CD4-positive, alpha-beta T cell treated with Interferon gamma for 1 hour (primary cell): ENCODE measurements at places on chromosomes 6 and 20.
A peak's percentile ranks its signal among the peaks of the same experiment; 100 is the strongest.

- DNase-seq, result no peak
Observed at GRCh38 chr20:6169251-6169650, 46.4 kb upstream of the FERMT1 start.

DNA sequence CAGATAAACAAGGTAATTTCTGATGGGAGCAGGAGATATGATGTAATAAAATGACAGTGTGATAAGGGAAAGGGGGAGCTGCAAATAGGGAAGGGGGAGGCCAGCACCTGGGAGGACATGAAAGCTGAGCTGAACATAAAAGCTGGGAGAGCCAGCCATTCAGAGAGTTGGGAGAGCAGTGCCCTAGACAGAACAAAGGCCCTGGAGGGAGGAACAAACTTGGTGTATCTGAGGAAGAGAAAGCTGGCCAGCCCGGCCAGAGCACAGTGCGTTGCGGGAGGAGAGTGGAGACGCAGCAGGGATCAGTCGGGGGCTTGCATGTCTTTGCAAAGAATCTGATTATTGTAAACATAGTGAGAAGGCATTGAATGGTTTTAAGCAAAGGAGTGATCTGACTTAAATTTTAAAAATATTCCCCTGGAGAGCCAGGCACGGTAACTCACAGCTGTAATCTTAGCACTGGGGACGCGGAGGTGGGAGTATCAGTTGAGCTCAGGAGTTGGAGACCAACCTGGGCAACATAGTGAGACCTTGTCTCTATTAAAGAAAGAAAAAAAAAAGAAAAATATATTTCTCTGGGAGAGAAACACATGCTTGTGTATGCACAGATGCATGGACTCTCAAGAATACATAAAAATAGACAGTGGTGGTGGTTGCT is 318.2 kb downstream of the ZFAND3 start:
- no peak for DNase-seq

- DNase-seq, result peak; percentile 87
Observed at GRCh38 chr6:24721461-24722215, 2.7 kb upstream of the C6orf62 start.

- DNase-seq, result no peak
Observed at GRCh38 chr6:80250391-80250997, 144.0 kb downstream of the BCKDHB start.

DNA sequence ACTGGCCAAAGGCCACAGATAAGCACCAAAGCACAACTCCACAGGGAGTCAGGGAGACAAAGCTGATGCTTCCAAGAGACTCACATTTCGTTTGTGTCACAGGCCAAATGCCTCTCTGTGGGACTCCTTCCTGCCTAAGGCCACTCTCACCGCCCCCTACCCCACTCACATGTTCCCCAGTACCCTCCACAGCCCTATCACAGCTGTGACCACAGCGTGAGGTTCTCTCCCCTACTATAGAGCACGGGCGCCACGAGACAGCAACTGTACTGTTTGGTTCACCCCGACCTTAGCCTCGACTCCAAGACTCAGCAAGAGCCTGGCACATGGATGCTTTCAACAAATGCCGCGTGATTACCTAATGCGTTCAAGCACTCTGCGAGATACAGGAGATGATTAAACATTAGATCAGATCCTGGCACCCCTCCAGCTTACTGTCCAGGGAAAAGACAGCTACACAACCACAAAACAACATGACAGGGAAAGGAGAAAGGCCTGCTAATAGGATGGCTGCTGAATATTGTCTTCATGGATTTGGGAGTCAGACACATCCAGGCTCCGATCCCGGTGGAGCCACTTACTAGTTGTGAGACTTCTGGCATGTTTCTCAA is 105.5 kb downstream of the AGPAT4 start:
- DNase-seq, result no peak

DNA sequence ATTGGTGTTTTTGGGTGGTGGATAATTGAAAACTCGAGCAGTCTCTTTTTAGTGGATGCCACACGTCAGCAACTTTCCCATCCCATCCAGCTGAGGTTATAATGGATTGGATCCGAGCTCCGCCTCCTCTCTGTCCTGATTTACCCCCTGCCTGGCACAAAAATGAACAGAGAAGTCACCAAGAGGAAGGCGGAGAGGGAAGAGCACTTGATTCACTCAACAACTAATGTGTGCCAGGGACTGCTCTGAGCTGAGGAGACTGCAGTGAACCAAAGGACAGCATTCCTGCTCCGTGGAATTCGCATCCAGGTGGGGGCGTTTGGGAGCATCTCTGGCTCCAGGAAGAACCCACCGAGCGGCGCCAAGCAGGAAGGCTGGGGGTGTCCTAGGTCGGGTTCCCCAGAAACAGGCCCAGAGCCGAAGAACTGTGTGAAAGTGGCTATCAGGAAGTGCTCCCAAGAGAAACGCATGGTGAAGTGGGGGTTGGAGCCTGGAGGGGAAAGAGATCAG is 95.8 kb upstream of the NAA20 start:
- DNase-seq, result no peak

DNA sequence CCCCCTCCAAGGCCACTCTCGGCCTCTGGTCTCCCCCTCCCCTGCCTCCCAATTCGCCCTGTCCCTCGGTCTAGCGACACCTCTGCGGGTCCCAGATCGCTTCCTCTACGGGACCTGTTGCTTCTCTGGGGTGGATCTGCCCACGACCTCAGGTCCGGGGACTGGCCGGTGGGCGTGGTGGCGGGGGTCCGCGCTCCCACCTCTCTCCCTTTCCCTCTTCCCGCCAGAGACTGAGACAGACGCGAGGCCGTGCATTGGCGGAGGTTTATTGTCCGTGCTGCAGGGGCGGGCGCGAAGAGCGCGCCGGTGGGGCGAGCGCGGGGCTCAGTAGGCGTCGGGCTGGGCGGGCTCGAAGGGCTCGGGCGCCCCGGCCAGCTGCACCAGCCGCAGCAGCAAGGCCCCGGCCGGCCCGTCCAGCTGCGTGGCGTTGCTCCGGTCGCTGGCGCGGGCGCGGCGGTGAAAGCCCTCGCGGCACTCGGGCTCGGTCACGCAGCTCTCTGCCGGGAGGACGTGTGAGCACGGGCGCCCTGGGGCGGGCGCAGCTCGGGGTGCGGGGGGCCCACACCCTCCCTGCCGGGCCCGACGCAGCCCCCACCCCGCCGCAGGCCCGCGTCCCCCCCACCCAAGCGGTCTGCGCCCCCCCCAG is 2.1 kb downstream of the AVP start:
- DNase-seq, result no peak

- DNase-seq, result no peak
Observed at GRCh38 chr6:134602123-134602522, 284.2 kb upstream of the SGK1 start.

DNA sequence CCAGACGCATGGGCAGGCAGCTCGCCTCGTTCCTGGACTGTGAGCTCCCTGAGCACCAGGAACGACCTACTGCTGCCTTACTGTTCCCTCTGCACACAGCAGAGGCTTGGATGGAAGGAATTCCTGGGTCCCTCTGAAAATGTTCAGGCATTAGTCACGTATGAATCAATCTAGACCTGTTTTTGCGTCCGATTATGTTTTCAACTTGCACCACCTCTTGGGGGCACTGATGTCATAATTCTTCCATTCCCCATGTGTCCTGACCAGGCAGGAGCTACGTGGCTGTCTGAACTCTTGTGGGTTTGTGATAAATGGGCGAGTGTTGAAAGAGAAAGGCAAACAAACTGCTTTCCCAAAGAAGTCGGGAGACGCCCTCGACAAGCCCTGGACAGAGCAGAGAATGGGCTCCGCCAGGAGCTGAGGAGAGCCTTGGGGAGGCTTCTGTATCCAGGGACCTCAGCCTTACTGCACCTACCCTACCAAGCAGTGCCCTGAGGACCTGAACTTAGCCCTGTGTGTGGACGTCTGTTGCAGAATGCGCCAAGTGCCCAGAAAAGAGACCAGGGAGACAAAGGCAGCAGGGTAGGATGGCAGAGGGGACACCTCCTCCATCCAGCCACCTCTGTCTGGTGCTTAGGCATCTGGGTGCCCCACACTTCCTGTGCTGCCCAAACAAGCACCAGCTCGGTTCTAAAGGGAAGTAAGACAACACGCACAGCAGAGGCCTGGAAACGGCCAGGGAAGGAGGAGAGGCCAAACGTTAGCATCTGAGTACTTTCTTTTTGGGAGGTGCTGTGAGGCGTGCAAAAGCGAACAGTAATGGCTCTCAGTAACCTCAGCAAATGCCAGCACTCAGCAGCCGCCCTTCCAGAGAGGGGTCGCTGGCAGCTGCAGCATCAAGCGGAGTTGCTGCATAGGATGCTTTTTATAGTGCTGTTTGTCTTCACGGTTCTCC is 124.2 kb downstream of the LY86 start:
- DNase-seq, result no peak

- DNase-seq, result no peak
Observed at GRCh38 chr20:50681359-50682064, 9.8 kb downstream of the RIPOR3 start.

GRCh38 chr6:170057034-170057734 is 233.7 kb downstream of the DLL1 start:
- DNase-seq, result no peak

DNA sequence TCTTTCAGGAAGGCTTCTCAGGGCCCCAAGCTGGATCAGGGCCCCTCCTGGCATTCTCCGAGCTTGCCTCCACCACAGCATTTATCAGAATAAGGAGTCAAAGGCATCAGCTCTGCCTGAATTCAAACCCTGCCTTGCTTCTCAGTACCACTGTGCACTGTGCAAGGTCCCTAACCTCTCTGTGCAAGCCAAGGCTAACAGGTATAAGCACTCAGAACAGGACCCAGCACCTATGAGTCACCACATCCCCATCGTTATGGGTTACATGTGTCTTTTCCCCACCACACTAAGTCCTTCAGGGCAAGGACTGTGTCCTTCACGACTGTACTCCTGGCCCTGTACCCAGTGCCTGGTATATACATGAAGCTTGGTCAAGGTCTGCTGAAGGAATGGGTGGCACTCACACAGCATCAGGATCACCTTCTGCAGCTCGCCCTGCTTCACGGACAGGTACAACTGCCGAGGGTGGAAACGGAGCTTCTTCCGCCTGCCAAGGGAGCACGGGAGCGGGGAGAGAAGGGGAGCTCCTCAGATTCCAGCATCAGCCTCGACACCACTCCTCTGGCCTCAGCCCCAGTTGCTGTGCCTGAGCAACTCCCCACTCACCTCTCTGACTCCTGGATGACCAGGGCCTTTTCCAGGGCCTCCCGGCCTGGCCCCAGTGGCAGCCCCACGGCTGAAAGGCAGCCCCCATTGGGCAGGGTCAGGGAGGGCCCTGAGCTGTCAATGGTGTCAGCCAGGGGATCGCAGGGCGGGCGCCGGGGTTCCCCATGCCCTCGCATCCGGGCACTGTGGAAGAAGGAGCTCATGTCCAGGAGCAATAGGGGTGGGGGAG is 8.6 kb upstream of the SLC44A4 start:
- DNase-seq, result no peak

GRCh38 chr6:134603561-134603960 is 285.6 kb upstream of the SGK1 start:
- no peak for DNase-seq

GRCh38 chr20:48295966-48296421 is 510.7 kb upstream of the SULF2 start:
- DNase-seq, result no peak

- no peak for DNase-seq
Observed at GRCh38 chr20:47027042-47027441, 132.4 kb downstream of the EYA2 start.

- DNase-seq, result no peak
Observed at GRCh38 chr20:37686762-37687477, 6.9 kb upstream of the CTNNBL1 start.

DNA sequence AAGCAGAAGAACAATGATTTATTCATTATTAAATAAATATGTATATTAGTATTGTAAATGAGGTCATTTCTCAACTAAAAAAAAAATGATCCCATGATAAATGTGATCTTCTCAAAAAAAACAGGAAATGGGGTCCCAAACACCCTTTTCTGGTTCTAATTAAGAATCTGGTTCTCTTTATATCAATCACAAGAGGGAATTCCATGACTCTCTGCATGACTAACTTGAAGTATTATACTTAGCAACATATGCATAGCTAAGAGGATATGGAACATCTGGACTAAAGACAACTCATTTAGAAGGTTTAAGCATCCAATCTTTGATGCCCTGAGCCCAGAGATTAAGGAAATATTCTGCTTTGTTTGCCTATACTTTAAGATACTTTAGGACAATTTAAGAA is 89.7 kb upstream of the EMILIN3 start:
- DNase-seq, result no peak

GRCh38 chr20:44215125-44215524 is 4.6 kb upstream of the OSER1 start:
- peak; percentile 70 for DNase-seq

GRCh38 chr6:167091805-167092107 is 31.1 kb upstream of the CCR6 start:
- DNase-seq, result no peak

GRCh38 chr6:167420858-167421766 is 96.2 kb downstream of the TTLL2 start:
- no peak for DNase-seq

DNA sequence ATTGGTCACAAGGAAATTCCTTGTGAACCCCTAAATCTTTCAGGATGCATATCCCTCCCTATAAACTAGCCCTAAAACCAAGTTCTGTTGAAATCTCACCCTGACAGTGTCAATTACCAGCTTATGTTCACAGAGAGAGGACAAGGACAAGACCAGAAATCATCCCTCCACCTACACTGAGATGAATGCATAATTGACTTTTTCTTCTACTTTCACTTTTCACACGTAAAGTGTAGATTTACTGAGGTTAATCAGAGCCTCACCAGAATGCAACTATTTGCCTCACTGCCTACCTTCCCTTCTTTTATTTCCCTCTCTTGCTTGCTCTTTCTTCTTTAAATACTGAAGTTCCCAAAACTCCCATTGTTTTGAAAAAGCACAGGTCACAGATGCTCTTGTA is 15.3 kb upstream of the NKAIN2 start:
- DNase-seq, result no peak

DNA sequence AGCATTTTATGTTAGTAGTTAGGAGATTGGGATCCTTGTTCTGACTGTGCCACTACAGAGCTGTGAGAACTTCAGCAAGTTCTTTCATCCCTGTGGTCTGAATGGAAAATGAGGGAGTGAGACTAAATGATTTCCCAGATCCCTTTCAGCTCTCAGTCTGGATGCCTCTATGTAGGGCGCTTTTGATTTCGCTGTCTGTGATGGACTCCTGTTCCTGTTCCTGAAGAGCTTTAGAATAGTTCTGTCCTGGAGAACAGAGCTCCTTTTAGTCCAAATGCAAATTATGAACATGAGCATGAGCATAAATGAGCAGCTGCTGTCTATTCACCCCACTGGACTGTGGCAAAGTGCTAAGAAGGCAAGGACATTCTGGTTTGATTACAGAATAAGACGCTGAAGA is 61.4 kb upstream of the NT5E start:
- DNase-seq, result no peak
